Stimulated activated CD4-positive, alpha-beta T cell treated with anti-CD3 and anti-CD28 coated beads, Interleukin-15, amount 100 ng/mL, for 1 hour (primary cell): ENCODE measurements at places on chromosomes 4 and X.

DNA sequence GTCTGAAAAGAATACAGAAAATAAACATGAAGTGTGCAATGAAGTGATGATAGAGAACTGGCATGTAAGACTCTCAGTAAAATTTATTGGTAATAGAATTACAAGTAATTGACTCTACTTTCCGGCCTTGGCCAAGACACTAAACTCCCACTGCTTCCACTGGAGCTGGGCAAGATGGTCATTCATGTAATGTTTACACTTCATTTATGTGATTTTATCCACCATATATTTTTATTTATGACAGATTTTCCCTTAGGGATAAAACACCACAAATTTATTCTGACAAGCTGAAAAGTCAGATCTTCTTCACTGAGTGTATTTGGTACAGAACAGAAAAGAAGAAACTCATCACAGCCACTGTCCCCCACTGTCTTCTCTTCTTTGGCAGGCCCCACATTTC lies 191.9 kb downstream of the SLC39A8 start:
- DNase-seq, result no peak

GRCh38 chr4:130071746-130072145 lies 975.8 kb downstream of the C4orf33 start:
- DNase-seq, result no peak

DNA sequence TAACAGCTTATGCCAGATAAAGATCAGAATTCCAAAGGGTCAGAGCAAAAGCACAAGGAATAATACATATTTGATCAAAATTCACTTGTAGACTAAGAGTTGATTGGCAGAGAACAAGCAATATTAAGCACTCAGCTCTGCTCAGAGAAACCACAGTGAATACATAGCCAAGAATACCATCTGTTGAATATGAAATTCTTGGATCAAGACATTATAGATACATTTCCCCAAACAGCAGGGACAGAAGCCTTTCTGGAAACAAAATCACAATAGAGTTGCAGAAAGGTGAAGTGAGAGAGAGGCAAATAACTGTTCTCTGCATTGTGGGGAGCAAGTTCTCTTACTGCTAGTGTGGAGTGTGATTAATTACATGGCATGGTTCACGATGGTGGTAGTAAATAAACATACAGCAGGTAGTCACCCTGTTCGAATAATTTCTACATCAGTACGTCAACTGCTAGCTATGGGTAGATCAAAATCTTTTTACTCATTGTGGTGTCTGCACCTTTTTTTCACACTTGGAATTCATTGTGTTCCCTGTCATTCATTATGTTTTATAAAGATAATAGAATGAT lies 366.7 kb downstream of the PCDH7 start:
- DNase-seq, result no peak

DNA sequence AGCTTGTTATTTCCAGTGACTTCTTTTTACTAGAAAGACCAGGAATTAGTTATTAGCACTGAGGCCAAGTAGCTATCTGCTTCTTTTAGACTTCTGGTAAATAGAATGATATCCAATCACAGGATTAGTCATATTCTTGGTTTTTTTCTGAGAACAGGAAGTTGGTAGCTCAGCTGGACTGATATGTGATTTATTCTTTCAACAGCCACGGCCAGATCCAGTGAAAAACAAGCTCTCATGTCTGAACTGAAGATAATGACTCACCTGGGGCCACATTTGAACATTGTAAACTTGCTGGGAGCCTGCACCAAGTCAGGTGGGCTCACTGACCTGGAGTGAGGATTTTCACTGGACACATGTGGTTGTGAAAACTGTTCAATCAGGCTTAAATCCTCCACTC lies 48.6 kb downstream of the PDGFRA start:
- DNase-seq, result no peak

DNA sequence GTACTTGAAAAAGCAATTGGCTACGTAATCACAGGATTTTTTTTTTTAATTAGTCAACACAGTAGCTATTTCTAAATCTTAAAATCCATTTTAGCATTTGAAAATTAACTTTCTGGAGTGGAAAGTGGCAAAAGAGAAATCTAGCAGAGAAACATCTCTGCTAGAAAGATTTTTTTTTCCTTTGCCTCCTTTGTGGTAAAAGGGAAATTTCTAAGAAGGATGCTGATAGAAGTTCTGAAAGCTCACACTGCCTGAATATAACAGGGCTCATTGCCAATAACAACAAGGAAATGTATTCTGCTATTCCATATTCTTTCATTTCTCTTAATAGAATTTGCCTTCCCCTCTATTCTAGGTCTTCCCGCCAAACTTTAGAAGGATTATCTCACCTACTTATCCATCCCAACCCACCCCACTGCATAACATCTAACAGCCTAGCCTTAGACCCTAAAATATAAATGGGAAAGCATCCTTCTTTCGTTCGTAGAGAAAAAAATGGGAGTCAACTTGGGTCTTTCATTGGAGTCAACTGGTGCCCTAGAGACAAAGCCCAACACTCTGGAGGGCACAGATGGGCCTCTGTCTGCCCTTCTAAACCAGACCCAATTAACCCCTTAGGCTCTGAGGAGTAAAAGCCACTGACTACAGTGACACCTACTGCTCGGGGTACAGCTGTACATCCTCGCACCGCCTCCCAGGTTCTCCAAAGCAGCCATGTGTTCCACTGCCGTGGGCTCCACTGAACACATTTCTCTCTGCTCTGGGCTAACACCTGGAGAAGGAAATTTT lies 103.9 kb downstream of the MAML3 start:
- DNase-seq, result no peak

GRCh38 chr4:173752610-173753230 lies 222.7 kb upstream of the HAND2 start:
- DNase-seq, result no peak

- no peak for DNase-seq
These were observed 83.6 kb downstream of the REPS2 start for GRCh38 chrX:17030092-17030491.

GRCh38 chr4:71553605-71554004 lies 214.8 kb downstream of the SLC4A4 start:
- no peak for DNase-seq

DNA sequence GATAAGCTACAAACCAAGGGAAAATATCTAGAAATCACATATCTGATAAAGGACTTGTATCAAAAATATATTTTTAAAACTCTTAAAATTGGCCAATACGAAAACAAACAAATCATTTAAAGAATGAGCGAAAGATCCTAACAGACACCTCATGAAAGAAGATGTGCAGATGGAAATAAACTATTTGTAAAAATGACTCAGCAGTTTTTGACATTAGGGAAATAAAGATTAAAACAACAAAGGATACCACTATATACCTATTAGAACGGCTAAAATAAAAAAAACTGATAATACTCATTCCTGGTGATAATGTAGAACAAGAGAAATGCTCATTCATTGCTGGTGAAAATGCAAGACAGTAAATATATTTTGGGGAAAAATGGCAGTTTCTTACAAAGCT lies 506.4 kb downstream of the KLHL4 start:
- no peak for DNase-seq

GRCh38 chr4:77921701-77922100 lies 59.1 kb downstream of the MRPL1 start:
- no peak for DNase-seq

DNA sequence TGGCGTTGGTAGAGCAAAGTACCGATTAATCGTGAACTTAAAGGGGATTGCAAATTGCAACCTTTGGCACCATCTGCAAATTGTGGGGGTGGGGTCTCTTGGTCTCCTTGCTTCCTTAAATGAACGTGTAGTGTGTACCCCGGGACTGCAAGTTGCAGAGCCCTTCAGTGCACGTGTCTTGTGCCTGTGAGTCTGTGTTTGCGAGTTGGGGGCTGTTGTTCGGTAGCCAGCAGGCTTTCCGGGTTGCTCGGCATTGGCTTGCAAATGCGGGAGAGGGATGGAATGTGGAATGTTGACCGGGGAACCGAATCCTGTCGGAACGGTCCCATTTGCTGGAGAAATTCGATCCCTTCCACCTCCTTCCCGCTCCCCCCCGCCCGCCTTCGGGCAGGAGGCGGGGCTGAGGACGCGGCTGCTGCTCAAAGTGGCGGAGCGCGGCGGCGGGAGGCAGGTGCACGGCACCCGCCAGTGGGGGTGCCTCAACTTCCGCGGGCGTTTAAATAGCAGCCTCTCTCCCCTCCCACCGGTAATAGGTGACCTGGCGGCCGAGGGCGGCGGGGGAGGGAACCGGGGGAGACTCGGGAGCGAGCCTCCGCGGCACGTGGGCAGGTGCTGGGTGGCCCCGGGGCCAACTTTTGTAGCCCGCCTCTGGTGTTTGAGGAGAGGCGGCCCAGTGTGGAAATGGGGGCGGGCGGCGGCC lies 1.5 kb downstream of the JADE1 start:
- peak; percentile 66 for DNase-seq

- DNase-seq, result no peak
These were observed 159.3 kb downstream of the PALLD start for GRCh38 chr4:168656055-168656660.

- DNase-seq, result no peak
These were observed 118.7 kb downstream of the KLHL8 start for GRCh38 chr4:87101543-87102199.

GRCh38 chrX:70452143-70452733 lies 7.6 kb downstream of the DLG3 start:
- no peak for DNase-seq

- no peak for DNase-seq
These were observed 23.7 kb downstream of the CC2D2A start for GRCh38 chr4:15493411-15493810.

GRCh38 chr4:133186845-133187244 lies 37.8 kb downstream of the PCDH10 start:
- DNase-seq, result no peak

GRCh38 chr4:182022909-182023308 lies 220.3 kb upstream of the TENM3 start:
- DNase-seq, result no peak

DNA sequence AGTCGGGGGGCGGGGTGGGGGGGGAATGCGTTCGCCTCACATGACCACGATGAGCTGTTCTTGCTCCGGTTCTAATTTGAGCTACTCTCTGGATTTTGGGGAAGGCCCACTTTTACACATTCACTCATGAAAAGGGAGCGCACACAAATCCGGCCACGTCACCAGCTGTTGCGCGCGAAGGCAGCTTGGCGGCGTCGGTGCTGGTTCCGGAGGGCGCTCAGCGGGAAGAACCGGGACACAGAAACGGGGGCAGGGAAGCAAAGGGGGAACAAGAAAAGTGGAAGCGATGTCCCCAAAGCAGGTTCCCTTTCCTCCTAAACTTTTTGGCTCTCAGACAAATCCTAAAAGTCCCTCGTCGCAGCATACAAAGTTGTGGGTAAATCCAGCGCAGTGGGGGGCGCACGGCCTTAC lies 605 bp downstream of the ANXA5 start:
- peak; percentile 12 for DNase-seq

DNA sequence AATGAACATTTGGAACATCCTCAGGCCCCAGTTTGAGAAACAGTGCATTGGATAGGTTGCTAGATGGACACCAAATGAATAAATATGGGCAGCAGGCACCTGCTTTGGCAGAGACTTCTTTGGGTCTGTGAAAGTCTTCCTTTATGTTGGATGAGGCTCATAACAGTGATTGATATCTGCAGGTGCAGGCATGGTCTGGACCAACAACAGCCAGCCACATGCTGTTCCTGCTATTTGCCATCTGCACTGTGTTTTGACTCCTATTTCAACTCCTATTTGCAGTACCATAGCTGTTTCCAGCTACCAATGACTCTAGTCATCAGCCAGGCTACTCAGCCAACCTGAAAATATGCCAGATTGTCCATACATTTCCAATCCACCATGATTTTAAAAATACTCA lies 60.9 kb downstream of the ANAPC4 start:
- DNase-seq, result no peak

- DNase-seq, result no peak
These were observed 119.0 kb upstream of the WDR17 start for GRCh38 chr4:175946472-175947116.

DNA sequence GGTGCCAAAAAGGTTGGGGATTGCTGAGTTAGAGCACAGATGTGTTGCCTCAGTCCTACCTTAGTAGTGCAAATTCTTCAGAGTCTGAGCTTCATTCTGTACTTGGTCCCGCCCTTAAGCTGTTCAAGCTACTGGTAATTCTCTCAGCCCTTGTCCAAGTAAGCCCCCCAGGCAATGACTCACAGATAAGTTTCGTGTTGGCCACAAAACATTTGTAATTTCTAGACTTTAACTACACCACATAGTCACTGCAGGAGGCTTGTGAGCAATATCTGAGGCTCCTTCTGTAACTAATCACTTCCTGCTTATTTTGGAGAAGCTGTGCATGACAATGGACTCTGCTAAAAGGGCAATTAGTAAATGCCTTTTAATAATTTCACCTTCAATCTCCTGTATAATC lies 1420.5 kb downstream of the PCDH7 start:
- DNase-seq, result no peak

GRCh38 chr4:127889903-127890302 lies 9.2 kb downstream of the PLK4 start:
- DNase-seq, result no peak

GRCh38 chr4:154640999-154641398 lies 28.5 kb upstream of the FGG start:
- DNase-seq, result no peak

DNA sequence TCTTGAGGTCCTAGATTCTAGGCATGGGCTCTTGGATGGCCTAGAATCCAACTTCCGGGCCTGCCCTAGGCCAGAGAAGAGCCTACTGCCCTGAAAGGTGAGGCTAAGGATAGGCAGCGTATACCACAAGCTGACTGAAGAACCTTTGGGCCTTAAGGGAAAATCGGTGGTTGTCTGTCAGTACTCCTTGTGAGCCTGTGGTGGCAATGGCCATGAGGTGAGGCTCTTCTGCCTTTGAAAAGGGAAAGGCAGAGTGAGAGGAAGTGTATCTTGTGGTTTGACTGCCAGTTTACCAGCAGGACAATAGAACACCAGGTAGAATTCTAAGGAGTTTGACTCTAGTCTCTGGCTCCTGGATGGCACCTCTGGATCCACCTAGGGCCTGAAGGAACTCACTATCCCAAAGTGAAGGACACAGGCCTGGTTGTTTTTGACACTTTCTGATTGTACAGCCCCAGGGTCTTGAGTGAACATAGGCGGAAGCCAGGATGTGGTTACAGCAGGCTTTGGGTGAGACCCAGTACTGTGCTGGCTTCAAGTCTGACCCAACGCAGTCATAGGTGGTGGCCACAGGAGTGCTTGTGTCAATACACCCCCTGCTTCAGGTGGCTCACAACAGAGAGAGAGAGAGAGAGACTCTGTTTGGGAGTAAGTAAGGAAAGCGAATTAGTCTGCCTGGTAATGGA lies 20.9 kb downstream of the ITIH6 start:
- no peak for DNase-seq

GRCh38 chr4:175560604-175561003 lies 251.5 kb downstream of the GPM6A start:
- no peak for DNase-seq
